ENCODE measurements at places on chromosomes 4 and X.

DNA sequence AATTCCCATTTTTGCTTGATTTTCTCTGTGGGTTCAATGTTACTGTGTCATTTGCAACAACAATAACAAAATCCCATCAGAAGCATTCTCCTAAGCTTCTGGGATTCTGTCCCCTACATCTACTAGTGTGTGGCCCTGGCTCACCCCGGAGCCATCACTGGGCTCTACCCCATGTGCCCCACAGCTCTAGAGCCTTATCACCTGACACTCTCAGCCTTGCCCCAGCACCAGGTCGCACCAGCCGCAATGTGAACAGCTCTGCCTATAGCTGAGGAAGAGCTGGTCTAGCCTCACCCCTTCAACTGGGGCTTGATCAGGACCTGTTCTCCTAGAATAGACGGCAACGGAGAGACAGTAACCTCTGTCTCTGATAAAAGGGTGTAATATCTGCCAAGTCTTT, 161.7 kb downstream of the SHROOM3 start:
- no peak for DNase-seq

DNA sequence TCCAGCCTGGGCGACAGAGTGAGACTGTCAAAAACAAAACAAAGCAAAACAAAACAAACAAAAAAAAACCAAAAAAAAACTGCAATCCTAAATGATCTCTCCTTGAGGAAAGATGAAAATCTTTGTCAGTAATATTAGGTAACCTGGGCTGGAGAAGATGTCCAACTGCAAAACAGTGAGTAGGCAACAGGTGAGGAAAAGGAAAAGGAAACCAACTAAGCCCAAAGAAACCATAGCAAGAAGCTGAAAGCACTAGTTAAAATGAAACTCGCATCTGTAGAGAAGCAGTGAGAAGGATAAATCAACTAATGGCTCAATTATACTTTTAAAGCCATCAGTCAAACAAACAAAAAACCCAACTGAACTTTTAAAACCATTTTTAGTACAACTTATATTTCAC, 54.2 kb downstream of the ENOX2 start:
- DNase-seq, result no peak

DNA sequence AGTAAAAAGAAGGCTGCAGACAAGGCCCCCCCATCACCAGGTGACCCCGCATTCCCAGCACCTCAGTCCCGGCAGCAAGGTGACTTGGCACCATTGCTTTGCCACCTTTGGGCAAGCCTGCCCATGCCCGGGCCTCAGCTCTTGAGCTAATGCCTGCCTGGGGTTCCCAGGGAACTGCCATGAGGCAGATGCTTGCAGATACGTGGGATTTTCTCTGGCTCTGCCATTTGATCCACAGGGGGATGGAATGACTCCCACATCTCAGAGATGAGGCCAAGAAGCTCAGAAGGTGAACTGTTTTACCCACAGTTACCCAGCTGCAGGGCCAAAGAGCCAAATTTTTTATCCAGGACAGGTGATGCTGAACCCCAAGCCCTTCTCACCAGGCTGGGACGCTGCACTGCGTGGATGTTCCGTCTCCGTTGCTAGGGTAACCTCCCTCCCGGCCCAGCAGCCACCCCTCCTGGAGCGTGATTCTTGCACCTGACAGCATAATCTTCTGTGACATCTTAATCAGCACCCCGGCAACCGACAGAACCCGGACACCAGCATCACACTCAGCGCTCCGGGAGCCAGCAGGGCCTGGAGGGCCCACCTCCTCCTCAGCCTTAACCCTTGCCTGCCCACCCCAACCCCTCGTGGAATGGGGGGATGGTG, 15.7 kb upstream of the MSX1 start:
- DNase-seq, result no peak

DNA sequence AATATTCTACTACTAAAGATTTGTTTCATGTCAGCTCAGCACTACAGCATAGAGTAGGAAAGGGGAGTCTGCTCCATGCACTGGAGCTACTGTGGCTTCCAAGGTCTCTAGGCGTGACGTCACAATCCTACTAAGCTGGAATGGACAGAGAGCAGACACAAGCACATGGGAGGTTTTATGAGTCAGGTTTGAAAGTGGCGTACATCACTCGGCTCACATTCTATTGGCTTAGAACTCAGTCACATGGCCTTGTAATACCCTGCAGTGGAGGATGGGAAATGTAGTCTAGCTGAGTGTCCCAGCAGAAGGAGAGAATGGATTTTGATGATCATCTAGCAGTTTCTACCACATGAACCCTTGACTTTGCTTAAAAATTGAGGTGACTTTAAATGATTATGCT, 624.8 kb upstream of the ATOH1 start:
- no peak for DNase-seq

- DNase-seq, result no peak
Measured at GRCh38 chr4:181007751-181008150, 1235.5 kb upstream of the TENM3 start.

- DNase-seq, result no peak
Measured at GRCh38 chr4:77797239-77797638, 21.9 kb downstream of the CNOT6L start.

- DNase-seq, result no peak
Measured at GRCh38 chr4:39657465-39657864, 18.8 kb upstream of the SMIM14 start.

DNA sequence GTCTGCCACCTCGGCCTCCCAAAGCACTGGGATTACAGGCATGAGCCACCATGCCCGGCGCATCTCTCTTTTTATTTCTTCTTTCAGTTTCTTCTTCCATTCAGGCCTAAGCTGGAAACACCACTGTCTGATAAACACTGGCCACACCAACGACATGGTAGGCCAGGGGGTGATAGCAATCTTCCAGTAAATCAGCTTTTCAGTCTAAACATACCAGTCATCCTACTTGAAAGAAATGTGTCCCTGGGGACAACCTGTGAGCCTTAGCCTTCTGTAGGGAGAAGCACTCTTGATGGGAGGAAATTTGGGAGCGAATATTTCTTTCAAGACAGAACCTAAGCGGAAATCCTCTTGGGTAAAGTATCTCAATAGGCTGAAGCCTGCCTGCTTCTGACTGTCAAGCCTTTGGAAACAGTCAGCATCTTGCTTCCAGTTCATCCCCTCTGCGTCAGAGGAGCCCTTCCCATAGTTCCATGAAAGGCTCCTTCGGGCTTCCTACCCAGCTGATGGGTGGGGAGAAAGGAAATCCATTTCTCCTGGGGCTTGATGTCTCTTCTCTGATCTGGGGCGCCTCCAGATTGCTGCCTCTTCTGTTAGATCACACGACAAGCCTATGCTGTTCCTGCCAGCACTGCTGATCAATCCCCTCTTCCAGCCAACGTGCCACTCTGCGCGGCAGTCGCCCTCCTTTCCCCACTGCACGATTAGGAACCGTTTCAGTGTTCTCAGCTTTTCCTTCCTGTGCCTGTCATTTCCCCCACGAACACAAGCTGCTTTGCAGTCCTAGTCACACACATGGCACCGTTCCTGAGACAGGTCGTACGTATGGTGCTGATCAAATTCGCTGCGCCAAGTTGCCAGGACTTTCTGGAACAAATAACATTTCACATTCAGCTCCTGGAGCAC, 49.5 kb upstream of the CBR4 start:
- no peak for DNase-seq

GRCh38 chr4:38141808-38142500, 181.8 kb downstream of the PTTG2 start:
- no peak for DNase-seq

DNA sequence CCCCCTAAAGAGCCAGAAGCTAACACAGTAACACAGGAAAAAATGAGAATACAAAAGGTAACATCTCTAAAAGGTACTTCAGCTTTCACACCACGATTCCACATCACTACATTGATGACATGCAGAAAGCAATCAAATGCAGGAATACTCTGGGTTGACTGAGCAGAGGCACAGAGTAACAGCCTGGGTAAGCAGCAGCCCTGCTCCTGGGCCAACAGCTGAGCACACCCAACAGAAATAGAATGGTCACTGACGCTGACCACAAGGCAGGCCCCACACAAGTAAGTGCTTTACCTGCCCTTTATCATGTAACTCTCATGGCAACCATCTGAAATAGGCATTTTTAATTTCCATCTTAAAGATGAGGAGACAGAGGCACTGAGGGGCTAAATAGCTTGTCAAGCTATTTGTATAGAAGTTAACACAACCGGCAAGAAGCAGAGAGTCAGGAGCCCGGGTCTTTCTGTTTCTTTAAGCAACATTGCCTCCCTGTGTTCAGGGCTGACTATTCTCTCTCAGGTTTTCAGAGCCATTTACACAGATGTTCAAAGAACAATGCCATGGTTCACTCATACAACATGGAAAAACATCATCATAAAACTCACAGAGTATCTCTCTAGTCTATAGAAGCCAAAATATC, 168.9 kb downstream of the ZNF674 start:
- DNase-seq, result no peak

DNA sequence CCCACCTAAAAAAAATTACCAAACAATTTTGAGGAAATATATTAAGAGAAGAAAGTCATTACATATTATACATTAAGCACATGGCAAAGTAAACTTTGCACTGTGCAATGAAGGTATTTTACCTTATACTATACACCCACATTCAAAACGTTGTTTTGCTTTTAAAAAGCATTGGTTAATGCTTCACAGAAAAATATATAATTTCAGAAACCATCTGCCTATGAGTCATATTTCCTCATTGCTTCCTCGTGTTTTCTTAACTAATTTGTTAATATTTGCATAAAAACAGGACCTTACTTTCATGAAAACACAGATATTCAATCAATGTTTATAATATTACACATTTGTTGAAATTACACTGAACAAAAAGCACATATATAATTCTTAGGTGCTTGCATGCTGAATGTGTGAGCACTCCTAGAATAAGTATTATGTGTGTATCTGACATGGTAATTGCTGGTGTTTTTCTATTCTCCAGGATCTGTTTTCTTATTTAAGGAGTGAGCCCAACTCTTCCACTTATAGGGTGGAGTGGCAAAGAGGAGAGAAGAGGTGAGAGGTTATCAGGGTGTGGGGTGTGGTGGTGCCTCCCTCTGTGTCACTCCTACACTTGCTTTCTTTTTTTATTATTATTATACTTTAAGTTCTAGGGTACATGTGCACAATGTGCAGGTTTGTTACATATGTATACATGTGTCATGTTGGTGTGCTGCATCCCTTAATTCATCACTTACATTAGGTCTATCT, 95.1 kb upstream of the IQCM start:
- no peak for DNase-seq

DNA sequence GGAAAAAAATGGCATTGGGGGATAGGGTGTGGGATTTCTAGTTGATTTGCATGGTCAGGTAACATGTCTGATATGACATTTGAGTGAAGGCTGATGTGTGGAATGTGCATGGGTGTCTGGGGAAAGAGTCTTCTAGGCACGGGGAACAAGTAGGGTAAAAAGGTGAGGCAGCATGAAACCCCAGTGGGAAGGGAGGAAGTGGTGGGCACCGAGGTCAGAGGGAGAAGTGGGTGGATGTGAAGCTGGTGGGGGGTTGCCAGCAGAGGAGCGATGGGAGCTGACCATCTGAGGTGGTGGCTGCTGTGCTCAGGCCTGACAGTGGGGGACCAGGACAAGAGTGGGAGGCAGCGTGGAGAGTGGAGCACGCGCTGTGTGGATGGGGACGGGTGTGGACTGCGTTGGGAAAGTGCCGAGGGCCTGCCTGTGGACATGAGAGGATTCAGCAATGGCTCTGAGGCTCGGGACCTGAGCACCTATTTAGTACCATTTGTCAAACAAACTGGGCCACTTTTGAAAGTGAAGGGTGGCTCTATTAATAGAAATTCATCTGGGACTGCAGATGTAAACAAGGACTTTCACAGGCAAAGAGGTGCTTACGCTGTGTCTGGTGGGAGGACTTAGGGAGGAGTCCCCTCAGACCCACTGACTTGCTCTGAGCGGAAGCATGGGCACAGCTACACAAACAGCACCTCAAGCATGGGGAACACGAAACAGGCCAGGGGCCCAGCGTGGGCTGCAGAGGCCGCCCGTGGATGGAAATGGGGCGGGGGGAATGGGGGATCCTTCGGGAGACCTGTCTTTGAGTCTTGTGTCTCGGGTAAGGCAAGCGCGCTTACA, 16.7 kb upstream of the S100P start:
- no peak for DNase-seq

All from 8988T (cell line).